Fibroblast of the aortic adventitia (primary cell): ENCODE measurements at places on chromosomes 2 and 18.

DNA sequence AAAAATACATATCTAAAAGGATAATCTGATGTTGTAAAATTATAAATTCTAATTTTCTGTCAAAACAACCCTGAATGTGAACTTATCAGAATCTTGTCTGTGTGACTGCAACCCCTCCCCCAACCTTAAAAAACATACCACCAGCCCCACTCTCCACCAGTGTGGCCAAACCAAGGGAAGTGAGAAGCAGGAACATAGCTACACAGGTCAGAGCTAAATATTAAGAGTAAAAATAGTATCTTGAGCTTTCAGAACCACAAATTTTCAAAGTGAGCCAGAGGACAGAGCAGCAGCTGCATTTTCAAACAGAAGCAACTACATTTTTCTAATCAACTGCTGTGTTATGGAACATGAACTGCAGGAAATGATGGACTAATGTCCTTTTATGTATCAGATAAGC is 156.7 kb downstream of the SLC4A10 start:
- no peak for DNase-seq

DNA sequence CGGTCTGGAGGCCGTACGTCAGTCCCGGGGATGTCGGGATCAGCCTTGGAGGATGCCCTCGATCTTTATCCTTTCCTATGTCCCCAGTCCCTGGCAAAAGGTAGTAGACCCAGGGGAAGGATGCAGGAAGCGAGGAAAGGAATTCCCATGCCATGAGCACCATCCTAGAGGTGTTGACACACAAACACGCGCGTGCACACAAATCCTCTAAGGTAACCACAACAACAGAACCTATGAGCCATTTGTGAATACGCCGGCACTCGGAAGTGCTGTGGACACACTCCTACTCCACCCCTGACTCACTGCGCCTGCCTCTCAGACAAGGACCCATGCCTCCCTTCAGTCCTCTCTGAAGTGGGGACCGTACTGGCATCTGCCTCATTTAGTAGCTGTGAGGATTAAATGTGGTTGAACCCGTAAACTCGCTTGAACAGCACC is 11.3 kb upstream of the MLPH start:
- peak; percentile 36 for DNase-seq

DNA sequence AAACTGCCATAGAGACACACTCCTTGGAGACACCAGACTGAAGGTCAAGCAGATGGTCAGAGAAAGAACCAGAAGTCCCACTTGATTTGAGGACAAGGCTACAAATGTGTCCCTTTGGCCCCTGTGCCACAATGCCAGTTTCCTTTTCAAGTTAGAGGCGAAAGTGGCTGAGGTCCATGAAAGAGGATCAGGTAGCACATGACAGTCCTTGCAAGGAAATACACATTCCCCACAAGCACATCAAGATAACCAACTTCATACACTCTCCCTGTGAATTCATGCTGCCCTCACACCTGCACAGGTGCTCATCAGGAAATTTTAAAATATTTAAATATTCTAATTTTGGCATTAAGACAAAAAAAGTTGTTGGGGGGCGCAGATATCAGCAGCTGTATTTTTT is 218.6 kb downstream of the TCF4 start:
- DNase-seq: no peak

- DNase-seq: peak; percentile 34
Observed at GRCh38 chr2:235433860-235434259, 60.0 kb upstream of the AGAP1 start.

GRCh38 chr2:148917431-148917830 is 42.4 kb downstream of the KIF5C start:
- DNase-seq: no peak

- peak; percentile 54 for DNase-seq
Observed at GRCh38 chr2:23249348-23249747, 135.6 kb upstream of the KLHL29 start.

- no peak for DNase-seq
Observed at GRCh38 chr2:48560546-48561209, 30.7 kb downstream of the STON1 start.

DNA sequence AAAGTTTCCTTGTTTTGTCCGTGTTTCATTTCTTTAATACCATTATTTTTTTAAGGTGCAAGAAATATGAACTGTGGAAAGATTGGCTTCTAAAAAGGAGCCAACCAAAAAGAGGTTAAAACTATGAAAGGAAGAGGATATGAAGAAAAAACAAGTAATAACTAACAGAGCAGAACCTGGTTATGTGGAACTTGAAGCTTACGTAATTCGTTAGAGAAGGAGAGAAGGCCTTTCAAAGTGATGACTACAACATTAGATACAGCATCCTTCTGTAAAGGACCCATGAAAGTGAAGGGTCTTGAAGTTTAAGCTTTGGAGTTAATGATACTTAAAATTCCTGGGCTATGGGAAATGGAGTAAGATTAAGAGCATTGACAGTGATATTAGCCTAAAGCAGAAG is 84.5 kb downstream of the ANKRD12 start:
- DNase-seq: no peak

DNA sequence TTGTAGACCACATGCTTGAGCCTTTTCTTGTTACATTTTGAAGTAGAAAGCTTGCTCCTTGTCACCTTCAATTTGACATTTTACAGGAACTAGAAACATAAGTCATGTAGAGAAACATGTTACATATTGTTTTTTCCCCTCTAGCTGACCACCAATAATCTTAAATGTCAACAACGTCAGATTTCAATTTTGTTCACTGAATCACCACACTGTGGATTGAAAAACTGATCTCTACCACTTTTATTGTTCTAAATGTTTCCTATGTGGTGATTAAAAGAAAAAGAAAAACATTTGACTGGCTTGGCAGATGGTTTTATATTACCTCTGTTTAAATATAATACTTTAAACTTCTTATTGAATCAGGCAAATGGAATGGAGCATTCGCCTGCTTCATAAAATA is 87.7 kb downstream of the DSEL start:
- peak; percentile 68 for DNase-seq

DNA sequence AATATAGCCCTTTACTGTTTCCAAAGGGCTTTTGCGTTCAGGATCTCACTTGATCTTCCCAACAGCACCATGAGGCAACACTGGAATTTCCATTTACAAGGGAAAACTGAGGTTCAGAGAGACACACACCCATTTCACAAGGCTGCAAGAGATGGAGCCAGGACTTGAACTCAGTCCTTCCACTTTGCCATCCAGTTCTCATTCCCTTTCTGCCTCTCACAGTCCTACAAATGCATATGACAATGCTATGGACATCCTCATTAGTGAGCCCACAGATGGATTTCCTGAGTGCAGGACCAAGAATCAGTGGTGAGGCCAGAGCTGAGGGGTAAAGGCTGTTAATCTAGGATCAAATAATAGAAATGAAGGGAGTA is 136.1 kb upstream of the MYCN start:
- DNase-seq: no peak
